Activated T-helper 1 cell treated with Interleukin-2 at 50 U/mL for 16 hours (primary cell): ENCODE measurements at places on chromosomes 3 and 15.

- no peak for DNase-seq
Measured at GRCh38 chr15:63364399-63365272, 17.0 kb downstream of the CA12 start.

- no peak for DNase-seq
Measured at GRCh38 chr15:39242345-39242744, 338.5 kb upstream of the THBS1 start.

DNA sequence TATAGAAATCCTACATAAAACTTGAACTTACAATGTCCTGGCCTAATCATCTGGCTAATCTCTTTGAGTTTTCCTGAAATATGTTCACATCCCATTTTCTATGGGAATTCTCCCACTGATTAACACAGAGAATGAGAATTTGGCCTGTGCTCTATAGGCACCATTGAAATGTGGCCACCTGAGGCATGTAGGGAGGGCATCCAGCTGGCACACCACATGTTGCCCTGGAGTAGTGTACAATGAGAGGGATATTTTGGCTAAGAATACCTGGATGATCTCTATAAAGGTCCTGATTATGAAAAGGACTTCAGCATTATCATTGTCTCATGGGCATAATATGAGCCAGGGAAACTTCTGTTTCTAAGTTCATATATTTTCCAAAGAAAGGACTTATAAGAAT, 324.0 kb downstream of the ZBTB20 start:
- DNase-seq, result no peak

- DNase-seq, result no peak
Measured at GRCh38 chr15:99632521-99632920, 66.7 kb downstream of the MEF2A start.
